ENCODE measurements at places on chromosomes 4 and X. TPM values are rescaled to one million over a fixed set of nuclear protein-coding genes. Genes with fewer than 3 reads are reported as not detected.
A peak's percentile ranks its signal among the peaks of the same experiment; 100 is the strongest.

DNA sequence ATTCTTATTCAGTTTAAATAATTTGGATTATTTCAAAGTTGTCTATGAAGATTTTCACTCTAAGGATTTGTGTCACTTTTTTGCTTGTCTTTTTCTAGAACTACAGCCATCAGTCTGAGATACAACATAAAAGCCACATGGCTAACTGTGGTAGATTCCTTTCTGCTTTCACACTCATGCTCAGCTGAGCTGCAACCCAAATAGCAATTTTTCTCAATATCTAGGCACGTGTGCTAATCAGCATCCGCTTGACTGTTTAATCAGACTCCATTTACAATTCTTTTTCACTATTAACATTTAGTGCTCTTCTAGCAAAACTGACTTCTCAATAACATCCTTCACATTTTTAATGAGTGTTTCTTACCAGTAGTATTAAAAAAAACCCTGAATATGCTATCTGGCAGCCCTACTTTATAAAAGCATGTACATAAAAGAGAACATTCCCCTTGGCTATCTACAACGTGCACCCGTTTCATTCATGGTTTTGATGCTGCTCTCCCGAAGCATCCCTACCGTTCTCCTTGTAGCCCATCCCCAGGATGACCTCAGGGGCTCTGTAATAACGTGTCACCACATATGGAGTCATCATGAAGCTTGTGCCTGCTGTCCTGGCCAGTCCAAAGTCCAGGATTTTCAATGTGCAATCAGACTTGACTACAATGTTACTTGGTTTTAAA lies 259.2 kb downstream of the MAPK10 start:
- no peak for DNase-seq

- DNase-seq, result no peak
Observed at GRCh38 chr4:96092151-96092705, 252.3 kb downstream of the PDHA2 start.

CA5B gene
- total RNA-seq, result 14.1 TPM

DNA sequence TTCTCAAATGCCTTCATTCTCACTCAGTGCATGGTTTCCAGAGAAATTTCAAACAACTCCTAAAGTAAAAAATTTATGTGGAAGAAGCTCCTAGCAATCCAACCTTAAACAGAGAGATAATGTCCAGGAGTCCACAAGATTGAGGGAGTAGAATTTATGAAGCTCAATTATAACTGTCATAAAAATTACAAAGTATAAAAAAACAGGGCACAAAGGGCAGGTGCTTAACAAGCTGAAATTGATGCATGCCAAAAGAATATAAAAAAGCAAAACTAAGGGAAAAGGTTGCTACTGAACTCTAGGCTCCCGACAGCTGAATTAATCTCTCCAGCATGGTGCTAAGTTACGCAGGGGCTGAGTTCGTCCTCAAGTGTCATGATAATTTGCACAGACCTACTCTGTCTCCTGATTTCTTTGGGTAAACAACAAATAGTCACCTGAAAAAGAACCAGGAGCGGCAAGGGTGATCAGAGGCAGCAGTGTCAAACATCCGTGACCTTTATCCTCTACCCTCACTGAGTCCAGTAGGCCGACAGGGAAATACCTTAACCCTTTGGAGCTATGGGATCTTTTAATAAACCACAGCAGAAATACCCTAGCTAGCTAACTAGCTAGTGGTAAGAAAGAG lies 47.2 kb upstream of the RELL1 start:
- DNase-seq, result no peak

DNA sequence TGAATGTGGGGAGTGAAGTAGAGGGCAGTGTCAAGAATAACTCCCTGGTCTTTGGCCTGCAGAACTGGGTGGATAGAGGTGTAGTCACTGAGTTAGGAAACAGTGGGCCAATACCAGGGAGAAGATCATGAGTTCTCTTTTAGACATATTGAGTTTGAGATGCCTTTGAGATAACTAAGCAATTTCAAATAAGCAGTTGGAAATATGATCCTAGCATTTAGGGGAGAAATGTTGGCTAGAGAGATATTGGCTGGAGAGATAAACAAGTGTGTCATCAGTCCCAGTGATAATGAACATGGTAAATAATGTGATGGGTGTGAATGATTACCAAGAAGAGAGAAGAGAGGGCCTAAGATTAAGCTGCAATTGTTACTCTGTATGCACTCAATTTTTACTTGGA lies 95.3 kb upstream of the HPRT1 start:
- DNase-seq, result no peak

DNA sequence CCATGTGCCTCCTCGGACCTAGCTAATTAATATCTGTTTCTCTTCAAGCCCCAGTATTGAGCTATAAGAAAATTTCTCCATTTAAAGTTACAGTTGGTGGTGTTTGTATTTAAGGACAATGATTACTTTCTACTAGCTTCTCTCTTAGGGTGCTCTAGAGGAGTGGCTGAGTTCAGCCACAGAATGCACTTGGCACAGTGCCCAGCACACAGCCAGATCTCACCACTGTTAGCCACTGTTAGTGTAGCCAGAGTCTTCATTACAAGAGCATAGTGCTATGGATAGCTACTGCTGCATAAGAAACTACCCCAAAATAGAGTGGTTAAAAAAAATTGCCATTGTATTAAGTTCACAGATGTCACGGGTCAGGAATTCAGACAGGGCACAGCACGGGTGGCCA lies 421.3 kb downstream of the BCOR start:
- peak; percentile 21 for DNase-seq

C4orf36 gene
- not detected for total RNA-seq

DNA sequence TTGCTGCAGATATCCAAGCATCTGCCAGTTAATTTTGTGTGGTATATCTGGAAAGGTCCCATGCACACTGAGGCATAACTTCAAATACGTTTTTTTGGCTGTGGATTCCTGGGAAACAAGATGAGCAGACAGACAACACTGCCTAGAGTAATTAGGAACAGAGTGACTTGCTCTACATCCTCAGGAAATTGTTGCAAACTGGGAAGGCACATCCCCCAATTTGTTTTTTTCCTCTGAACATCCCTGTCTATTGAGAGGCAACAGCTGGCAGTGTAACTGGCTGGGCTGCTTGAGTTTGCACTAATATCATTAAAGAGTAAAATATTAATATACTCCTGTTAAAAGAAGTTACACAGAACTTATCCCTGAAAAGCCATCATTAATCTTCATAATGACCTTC lies 207.7 kb upstream of the SLIT2 start:
- DNase-seq, result no peak

SOD3 gene
- total RNA-seq, result not detected

DNA sequence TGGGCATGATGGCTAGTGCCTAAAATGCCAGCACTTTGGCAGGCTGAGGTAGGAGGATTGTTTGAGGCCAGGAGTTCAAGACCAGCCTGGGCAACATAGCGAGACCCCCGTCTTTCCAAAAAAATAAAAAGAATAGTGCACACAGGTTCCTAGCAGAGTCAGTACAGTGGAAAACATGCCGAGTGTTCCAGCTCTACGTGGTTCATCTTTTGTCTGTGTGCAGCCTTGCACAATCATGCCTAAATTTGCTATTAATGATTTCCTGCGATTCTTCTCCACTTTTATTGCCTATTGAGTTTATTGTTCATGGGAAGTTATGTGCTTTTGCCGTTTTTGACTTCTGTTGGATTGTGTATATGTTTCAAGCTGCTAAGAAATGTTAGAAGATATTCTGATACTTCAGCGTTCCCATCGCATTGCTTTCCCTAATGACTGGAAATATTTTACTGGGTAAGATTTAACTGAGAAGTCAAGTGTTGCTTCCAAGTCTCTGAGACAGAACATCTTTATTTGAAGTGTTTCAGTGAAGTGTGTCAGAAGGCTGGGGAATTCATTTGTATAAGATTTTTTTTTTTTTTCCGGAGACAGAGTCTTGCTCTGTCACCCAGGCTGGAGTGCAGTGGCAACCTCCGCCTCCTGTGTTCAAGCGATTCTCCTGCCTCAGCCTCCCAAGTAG lies 11.3 kb downstream of the DOCK11 start:
- DNase-seq, result no peak

SLC6A14 gene
- not detected for total RNA-seq

DNA sequence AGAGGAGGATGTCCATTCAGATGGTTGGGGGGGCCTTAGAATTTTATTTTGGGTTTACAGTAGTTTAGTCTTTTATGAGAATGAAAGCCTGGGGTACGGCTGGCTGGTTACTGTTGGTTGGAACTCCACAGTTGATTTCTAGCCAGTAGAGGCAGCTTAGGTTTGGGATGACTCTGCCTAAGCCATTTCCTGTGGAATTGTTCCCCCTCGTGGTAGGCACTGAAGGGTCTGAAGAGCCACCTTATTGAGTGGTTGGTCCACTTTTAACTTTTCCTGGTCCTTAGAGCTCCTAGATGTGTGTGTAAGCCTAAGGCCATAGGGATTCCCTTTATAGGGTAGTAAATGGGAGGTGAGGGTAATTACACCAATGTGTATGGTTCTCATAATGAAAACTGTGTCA lies 19.7 kb downstream of the SPIN3 start:
- DNase-seq, result peak; percentile 45

IGSF1 gene
- total RNA-seq, result not detected

SPARCL1 gene
- 0.11 TPM for total RNA-seq
